ENCODE measurements at places on chromosomes 3 and 15.
A peak's percentile ranks its signal among the peaks of the same experiment; 100 is the strongest.

GRCh38 chr15:57451555-57451954 is 75.2 kb downstream of the CGNL1 start:
- DNase-seq, result no peak

- DNase-seq, result no peak
Observed at GRCh38 chr3:52043750-52044149, 12.6 kb downstream of the DUSP7 start.

DNA sequence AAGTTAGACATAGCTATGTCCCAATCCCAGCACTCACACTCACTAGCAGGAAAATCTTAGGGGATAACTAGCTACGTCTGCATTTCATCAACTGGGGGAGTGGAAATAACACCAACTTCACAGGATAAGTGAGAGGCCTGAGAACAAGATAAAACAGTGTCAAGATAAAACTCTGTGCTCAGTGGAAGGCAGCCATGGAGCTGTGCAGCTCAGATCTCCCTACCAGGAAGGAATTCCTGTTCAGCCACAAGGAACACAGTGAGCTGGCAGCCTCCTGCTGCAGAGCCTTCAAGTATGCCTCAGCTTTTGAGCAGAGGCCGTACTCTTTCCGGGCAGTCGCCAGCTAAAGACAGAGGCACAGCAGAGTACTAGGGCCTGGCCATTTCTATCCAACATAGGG is 115.8 kb upstream of the TOPAZ1 start:
- DNase-seq, result no peak

DNA sequence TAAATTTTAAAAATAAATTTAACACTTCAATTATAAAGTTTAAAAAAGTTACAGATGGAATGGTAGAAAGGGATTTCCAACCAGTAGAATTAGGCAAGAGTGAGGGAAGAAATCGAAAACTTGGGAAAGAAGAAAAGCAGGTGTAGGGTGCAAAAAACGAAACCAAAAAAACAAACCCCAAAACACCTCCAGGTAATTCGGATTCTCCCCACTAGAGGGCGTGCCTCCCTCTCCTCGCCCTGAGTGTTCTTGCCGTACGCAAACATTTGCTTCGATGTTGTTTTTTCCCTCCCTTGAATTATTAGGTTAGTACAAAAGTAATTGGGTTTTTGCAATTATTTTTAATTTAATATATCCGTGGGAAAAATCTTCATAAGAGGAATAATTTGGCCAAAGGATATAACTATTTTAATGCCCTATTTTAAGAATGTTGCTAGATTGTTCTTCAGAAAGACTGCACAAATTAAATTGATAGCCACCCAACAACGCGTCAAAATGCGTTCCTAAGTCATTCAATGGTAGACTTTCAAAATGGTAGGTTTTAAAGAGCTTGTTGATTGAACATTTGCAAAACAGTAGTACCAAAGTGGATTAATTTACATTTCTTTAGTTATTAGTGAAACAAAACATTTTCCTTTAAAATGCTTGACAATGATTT is 63.7 kb downstream of the SLC30A4 start:
- DNase-seq, result peak; percentile 65

DNA sequence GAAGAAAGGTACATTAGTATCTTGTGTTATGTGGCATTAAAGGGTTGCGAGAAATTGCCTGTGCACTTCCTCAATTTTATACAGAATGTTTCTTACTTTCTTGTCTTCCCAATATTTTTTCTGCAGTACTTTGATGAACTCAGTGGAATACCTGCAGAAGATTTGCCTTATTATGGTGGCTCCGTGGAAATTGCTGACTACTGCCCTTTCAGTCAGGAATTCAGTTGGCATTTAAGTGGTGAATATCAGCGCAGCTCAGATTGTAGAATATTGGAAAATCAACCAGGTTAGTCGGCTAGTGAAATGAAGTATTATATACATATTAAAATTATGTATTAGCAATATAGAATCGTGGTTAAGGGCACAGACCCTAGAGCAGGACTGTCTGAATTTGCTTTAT is 61.3 kb downstream of the LMLN start:
- no peak for DNase-seq
